ENCODE measurements at places on chromosomes 7 and 10.

- DNase-seq, result no peak
These were observed 23.5 kb downstream of the SGMS1 start for GRCh38 chr10:50600286-50600685.

- no peak for DNase-seq
These were observed 110.0 kb downstream of the TACC2 start for GRCh38 chr10:122098924-122099323.

DNA sequence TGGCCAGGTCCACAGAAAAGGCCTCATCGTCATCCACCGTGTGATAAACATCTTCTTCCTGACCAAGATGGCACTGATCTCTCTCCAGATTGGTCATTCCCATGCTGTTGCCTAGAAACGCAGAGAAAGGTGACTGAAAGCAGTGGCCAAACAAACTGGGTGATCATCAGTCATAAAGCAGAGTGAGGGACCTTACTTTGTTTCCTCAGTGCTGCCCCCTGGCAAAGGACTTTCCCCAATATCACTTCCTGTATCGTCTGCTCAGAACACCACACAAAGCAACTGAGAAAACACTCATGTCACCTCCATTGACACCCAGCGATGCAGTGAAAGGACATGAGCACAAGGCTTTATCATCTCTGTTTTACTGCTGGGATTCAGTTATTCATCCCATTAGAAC, 40.0 kb upstream of the TM9SF3 start:
- DNase-seq, result no peak

DNA sequence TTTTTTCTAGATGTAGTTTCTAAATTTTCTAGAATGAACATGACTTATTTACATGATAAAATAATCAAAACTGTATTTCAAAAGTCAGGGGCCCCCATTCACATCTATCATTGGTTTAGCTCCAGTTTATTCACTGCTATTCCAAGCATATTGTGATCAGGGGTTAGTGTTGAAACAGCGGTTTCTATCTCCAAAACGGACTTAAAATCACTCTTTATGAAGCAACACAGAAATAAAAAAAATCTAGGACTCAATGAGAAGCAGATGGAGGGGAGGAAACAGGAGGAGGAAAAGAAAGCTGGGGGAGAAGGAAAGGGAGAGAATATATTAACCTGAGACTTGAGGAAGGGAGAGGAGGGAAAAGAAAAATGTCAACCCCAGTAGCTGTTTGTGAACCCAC, 14.8 kb upstream of the CH25H start:
- no peak for DNase-seq

DNA sequence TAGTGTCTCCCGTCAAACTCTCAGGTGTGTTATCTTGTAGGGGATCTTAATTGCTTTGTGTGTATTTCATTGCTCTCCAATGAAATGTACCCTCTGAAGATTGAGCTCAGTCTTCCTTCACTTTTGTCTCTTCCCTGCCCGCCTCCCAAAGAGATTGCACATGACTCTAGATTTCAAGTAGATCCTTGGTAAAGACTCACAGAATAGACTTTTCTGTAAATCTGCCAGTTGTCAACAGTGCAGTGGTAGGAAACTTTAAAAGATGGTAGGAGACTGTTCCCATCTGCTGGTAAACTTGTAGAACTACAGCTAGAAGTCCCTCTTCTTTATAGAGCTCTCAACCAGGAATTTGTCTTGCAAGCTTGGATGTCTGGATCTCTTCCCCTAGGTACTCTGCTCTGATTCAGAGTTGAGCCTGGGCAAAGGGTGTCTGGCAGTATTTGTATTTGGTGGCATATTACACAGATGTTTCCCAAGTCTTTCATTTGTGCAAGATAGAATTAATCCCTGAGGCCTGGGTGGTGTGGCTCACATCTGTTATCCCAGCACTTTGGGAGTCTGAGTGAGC, 9.6 kb downstream of the CCL26 start:
- DNase-seq, result peak; percentile 42

GRCh38 chr10:58064714-58065528, 202.8 kb downstream of the IPMK start:
- peak; percentile 26 for DNase-seq

GRCh38 chr10:48207853-48208252, 66.6 kb downstream of the FRMPD2 start:
- no peak for DNase-seq

DNA sequence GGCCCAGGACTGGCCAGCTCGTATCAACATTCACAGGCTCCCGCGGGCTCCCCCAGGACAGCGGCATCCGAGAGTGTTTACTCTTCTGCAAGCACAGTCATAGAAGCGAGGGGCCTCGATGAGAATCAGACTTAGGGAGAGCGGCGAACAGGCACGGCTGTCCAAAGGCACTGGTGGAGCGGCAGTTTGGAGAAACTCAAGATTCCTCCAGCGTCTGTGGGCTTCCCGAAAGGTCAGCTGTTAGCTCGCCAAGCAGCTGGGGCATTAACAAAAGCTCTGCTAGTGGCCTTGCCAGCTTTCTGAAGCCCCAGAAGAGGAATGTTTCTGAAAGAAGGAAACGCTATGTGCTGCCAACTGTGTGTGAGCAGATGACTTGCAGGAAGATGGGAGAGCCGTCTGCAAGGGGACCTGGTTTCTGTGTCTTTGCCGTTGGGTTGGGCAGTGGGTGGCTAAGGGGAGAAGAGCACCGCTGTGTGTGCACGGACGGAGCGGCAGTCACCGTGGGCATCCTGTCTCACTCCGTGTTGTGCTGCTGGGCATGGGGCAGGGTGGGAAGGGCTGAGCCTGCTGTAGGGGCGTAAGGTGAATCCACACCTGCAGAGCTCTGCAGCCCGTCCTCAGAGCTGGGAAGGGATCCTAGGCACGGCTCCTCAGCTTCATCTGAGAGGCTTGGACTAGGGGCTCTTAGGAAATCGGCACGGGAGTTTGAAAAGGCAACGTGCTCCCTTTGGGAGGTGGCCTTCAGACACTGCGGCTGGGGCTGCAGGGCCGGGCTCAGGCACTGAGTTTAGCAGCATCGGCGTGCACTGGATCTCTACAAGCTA, 42.1 kb downstream of the AMZ1 start:
- no peak for DNase-seq

DNA sequence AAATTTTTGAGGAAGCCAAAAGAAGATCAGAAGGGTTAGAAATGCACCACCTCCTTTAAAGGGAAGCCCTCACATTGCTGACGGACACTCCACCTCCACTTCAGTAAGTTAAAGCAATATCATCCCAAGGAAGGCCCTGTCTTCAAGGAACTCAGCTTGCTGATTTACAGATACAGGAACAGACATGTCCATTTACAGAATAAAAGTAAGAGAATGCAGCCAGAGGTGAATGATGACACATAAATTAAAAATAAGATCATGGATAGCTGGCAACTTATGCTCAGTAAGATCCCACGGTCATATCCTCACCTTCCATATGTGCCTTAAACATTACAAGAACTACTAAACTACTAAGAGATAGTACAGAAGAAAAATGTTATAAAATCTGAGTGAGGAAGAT, 20.4 kb downstream of the GRB10 start:
- DNase-seq, result no peak

- no peak for DNase-seq
These were observed 57.4 kb downstream of the MAP3K8 start for GRCh38 chr10:30491204-30491915.

DNA sequence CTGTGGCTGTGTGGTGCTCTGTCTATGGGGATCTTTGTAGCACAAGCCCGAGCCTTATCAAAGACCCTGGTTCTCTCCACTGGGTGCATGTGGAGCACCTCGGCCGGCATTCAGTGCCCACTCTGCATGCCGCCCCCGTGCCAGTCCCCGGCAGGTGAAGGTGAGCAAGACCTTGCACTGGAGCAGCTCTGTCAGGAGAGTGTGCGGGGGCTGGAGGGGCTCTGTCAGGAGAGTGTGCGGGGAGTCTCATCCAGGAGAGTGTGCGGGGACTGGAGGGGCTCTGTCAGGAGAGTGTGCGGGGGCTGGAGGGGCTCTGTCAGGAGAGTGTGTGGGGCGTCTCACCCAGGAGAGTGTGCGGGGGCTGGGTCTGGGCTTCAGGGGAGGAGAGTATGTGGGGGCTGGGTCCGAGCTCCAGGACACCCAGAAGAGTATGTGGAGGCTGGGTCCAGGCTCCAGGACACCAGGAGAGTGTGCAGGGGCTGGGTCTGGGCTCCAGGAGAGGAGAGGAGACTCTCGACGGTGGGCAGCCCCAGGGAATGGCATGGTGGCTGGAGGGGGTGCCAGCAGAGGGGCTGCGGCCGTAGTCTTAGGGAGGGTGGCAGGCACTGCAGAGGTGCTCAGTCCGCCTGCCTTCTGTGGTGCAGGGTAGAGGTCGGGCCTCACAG, 40.8 kb downstream of the INPP5A start:
- no peak for DNase-seq

DNA sequence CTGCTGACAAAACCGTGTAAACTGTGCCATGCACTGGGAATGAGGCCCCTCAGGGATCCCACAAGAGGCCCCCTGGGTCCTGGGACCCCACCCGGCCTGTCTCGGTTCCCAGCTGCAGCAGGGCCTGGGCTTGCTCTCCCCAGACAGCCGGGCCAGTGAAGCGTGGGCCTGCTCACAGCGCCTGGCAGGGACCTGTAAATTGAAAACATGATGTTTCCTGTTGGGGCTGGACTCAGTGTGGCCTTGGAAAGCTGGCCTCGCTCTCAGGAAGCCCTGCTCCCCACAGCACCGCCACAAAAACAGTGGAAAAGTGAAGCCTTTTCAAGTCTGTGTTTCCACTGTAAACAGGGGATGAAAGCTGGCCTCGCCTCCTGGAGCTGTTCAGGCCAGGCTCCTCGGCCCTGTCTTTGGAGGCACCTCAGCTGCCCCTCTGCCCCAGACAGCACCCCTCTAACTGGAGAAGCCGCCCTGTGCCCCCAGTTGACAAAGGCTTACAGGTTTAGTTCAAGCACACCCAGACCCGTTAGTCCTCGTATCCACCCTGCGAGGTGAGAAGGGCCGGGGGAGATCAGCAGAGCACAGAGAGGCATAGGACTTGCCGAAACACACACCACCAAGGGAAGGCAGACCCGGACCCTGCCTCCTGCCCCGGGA, 108.3 kb downstream of the ZMIZ1 start:
- DNase-seq, result no peak

GRCh38 chr10:77541944-77542343, 95.7 kb downstream of the KCNMA1 start:
- DNase-seq, result no peak

GRCh38 chr10:132865851-132866600, 76.3 kb downstream of the CFAP46 start:
- no peak for DNase-seq

DNA sequence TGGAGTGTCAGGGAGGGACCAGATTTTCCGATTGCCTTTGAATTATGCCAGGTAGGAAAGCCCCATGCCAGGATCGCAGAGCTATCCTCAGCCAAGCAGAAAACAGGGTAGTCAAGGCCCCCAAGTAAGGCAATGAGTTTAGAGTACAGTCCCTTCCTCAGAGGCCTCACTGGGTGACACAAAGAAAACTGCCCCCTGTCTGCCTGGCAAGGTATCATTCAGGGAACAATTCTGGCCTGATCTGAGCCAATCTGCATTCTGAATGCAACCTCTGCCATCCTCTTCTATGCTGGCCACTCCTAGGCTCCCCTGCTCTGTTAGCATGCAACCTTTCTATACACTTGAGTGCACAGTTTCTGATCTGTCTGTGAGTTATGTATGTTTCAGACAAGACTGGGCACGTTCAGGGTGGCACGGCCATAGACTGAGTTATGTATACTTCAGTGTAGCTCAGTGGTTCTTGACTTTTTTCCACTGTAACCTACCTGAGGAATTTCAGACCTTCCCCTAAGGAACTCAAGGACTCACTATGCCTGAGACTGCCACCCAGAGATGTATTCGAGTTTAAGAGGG, 336.8 kb downstream of the PLXNA4 start:
- no peak for DNase-seq

DNA sequence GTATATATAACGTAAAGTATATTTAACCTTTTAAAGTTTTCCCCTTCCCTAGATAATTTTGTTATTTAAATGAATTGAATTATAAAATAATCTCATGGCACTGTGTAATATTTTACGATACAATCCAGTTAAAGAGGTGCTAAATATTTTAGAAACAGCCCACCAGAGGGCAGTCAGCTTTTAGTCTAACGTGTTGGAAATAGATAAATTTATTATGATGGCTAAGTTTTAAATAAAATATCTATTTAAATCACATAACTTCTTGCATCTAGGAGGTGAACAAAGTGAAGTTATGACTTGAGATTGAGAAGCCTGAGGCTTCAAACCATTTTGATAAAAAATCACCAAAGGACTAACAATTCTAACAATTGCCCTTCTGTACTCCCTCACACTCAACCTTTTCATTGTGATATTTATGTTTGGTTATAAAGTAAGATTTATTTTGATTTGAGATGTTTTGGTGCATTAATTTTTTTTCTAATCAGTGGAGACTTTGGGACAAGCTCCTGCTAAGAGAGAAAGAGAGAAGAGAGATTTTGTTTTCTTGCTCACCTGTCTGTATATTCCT, 171.5 kb upstream of the SP4 start:
- peak; percentile 65 for DNase-seq

GRCh38 chr10:102904346-102904745, 13.7 kb upstream of the CNNM2 start:
- no peak for DNase-seq

DNA sequence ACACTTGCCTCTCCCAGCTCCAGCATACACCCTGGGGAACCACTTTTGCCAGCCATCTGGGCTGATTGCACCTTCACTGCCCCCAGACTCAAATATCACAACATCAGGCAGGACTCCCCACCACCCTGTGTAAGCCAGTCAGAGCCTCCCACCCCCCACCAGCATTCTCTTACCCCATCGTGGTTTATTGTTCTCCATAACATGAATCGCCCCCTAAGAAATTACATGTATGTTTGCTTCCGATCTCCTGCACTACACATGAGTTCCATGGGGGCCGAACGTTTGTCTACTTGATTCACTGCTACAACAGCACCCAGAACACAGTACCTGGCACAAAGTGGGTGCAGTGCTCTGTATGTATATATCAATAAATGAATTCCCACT, 39.4 kb downstream of the CREB3L2 start:
- no peak for DNase-seq

DNA sequence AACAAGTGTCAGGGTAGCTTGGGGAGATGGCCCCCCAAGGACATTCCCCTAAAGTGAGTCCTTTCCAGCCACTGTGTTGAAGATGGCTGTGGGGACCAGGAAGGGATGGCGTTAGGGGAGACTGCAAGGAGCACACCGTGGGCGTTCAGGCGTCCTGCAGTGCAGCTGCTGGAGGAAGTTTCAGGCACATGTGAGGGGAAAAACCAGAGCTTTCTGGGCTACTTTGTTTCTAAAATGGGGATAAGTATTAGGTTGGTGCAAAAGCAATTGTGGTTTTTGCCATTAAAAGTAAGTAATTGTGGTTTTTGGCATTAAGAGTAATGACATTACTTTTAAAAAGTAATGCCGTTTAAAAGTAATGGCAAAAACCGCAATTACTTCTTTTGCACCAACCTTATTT, 14.3 kb downstream of the PRF1 start:
- no peak for DNase-seq

GRCh38 chr10:18523025-18523424, 128.4 kb downstream of the NSUN6 start:
- no peak for DNase-seq

All from COR-L47 (cell line).